B cell (primary cell): ENCODE measurements at places on chromosomes 2 and 18. TPM values are rescaled to one million over a fixed set of nuclear protein-coding genes. Genes with fewer than 3 reads are reported as not detected.

Gene ITGAV
- total RNA-seq, result 3.6 and 6.0 TPM in 2 replicates

Gene UGT1A10
- not detected in 2 replicates for total RNA-seq

Gene ALS2
- 15.8 and 16.7 TPM in 2 replicates for total RNA-seq

Gene GAD1
- total RNA-seq, result not detected in 2 replicates

Gene SNX17
- 158 and 162 TPM in 2 replicates for total RNA-seq

Gene PPIL3
- 55.5 and 57.9 TPM in 2 replicates for total RNA-seq

Gene LYPD6B
- 1.2 and 1.5 TPM in 2 replicates for total RNA-seq

Gene KIF1A
- total RNA-seq, result not detected in 2 replicates

Gene HSPD1
- total RNA-seq, result 112 and 120 TPM in 2 replicates

DNA sequence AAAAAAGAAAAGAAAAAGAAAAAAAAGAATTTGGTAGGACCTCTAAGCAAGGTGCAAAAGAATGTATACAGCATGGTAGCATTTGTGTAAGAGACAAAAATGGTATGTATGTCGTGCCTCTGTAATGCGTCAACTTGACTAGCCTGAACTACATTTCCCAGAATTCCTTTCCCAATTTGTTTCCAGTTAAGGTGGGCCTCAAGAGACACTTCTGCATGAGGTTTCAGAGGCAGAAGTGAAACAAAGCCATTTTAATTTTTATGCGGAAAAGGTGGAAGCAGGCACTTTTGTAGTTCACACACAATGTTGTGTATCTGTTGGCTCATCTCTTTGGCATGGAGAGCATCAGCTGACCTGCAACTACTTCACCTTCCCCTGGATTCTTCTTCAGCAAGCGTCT is 56.5 kb upstream of the PAPOLG start:
- DNase-seq, result peak; percentile 28

- peak; percentile 66 for DNase-seq
These were observed 1.1 kb downstream of the NPC1 start for GRCh38 chr18:23585007-23585871.

- DNase-seq, result no peak
These were observed 397.7 kb downstream of the TRIB2 start for GRCh38 chr2:13114391-13114790.

GRCh38 chr2:229888031-229888430 is 33.8 kb downstream of the TRIP12 start:
- DNase-seq, result no peak

DNA sequence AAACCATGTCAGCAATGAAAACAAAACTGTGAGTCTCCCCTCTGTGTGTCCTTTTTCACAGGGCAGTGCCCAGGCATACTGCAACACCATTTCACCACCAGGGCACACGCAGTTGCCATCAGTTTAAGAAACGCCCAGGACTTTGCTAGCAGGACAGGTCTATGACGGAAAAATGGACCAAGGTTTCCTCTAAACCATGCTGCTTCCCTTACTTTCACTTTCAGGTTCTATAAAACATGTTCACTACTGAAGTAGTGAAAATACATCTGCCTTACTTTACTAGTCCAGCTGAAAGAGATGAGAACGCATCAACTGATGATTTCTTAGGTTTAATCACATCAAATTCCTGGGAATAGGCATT is 110.5 kb downstream of the TCF4 start:
- DNase-seq, result peak; percentile 74

DNA sequence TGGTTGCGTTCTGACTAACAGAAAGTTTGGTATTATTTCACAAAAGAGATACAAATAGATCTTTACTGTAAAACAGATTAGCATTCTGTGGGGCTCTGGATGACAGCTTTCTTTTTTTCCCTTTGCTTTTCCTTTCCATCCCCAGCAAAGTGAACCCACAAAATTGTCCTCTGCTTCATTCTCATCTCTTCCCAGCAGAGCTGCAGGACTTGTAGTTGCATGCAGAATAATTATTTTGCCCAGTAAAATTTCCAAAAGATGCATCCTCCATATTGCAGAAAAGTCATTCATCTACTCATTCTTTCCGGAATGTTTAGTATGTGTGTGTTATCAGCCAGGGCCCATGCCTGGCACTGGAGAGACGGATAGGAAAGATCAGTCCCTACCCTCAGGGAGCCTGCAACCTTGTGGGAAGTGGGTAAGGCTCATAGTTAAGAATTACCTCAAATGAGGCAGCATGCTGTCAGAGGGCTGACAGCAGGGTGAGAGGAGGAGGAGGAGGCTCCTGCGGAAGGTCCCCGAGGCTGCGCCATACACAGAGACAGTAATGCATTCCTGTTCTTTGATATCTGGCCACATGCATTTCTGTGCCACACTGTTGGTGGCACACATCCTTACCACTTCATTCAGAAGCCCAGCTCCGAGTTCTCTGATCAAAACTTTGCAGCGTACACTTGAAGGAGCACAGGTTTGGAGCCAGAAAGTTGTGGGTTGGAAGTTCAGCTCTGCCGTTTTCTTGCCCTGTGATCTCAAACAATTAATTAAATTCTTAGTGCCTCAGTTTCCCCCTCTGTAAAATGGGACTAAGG is 225.4 kb downstream of the MYCN start:
- no peak for DNase-seq

DNA sequence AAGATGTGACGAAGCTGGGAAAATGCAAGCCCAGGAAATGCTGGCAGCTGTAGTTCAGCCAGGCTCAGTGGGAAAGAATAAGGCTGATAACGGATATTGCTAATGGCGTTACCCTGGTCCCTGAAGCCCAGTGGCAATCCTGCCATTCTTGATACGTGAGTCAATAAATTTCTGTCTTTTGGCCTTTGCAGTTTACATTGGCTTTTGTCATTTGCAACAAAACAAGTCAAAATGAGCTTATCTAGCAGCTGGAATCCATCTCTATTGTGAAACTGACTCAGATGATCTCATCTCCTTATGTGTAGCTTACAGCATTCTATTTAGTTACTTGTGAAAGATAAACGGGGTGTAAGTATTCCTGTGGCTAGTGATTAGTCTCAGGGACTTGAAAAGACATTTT is 43.8 kb downstream of the ARL6IP6 start:
- no peak for DNase-seq

DNA sequence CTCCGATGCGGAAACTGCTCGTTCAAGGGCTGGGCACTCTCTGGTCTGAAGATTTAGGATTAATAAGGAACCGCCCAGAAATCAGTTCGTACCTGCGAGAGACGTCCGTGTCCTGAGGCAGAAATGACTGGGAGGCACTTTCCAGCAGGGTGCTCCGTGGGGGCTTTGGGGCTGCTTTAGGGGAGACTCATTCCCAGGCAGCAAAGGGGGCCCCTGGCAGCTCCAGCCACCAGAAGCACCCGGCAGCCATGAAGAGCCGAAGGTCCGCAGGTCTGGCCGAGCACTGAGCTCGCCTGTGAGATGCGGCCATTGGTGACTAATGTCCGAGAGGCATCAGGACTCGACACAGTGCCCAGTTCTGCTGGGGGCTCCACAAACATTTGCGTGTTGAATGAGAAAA is 20.9 kb downstream of the KCNG2 start:
- DNase-seq, result no peak

DNA sequence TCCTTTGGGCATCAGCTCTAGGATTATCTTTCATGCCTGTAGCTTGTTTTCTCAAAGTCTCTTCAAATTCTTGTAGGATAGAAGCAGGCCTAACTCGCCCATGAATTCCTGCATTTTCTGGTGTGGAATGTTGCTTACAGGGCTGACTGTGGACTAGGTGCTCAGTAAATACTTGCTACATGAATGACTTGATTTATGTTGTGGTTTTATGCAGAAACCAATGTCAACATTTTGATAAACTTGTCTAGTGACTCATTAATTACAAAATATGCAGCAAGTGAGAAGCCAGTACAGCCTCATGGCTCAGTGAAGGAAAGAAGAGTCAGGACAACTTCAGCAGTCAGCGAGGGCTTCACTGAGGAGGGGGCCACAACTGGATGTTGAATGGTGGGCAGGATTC is 110.6 kb upstream of the SIX2 start:
- DNase-seq, result no peak

GRCh38 chr2:75592030-75592429 is 31.3 kb upstream of the EVA1A start:
- DNase-seq, result no peak

DNA sequence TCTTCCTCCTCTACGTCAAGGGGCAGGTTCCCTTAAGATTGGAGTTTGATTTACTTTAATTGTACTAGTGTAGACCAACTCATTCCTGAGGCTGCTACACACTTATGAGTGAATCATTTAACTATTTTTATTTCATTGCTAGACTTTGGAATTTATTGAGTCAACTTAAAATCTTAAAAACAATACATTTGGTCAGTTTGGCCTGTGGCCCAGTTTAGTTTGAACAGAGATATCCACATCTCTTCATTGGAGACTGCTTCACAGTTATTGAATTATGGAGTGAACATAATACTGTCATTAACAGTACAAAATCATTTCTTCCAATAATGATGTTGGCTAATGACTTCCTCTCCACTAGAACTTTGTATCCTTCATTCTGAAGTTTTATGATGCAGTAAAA is 34.5 kb upstream of the STPG4 start:
- DNase-seq, result no peak

DNA sequence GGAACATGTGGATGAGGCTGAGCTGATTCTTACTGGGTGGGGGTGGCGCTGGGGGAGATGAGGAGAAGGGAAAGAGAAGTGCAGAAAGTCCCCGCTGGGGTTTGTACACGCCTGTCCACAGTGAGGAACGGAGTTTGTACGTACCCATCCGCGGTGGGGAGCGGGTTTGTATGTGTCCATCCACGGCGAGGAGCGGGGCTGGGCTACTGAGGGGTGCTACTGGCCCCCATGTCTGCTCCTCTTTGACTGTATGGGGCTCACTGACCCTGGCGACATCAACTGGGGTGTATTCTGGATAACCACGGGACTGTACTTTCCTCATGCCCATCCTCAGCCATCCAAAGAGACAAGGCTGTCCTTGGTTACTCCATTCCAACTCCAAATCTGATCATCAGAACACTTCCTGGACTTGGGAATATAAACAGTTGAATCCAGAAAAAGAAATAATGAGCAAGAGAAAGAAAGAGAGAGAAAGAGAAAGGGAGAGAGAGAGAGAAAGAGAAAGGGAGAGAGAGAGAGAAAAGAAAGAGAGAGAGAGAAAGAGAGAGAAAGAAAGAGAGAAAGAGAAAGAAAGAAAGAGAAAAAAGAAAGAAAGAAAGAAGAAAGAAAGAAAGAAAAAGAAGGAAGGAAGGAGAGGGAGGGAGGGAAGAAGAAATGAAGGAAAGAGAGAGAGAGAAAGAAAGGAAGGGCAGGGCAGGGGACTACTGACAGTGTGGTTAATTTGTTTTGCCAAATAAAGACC is 21.0 kb downstream of the MAL start:
- DNase-seq, result no peak

- no peak for DNase-seq
These were observed 180.3 kb downstream of the MYO5B start for GRCh38 chr18:50014606-50015005.

DNA sequence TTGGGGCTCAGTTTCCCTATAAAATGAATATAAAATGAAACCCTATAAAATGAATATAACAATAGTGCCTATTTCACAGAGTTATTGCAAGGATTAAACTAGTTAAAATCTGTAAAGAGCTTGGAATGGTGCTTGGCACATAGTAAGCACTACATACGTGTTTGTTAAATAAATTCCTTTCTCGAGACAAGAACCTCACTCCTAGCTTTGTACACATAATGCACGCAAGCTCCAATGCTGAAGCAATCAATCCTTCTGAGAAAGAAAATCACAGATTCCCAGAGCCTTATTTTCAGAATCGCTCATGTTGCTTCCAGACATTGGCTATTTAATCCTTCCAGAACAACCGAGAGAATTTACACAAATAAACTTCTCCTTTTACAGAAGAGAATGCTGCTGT is 440.9 kb downstream of the IRS1 start:
- no peak for DNase-seq

DNA sequence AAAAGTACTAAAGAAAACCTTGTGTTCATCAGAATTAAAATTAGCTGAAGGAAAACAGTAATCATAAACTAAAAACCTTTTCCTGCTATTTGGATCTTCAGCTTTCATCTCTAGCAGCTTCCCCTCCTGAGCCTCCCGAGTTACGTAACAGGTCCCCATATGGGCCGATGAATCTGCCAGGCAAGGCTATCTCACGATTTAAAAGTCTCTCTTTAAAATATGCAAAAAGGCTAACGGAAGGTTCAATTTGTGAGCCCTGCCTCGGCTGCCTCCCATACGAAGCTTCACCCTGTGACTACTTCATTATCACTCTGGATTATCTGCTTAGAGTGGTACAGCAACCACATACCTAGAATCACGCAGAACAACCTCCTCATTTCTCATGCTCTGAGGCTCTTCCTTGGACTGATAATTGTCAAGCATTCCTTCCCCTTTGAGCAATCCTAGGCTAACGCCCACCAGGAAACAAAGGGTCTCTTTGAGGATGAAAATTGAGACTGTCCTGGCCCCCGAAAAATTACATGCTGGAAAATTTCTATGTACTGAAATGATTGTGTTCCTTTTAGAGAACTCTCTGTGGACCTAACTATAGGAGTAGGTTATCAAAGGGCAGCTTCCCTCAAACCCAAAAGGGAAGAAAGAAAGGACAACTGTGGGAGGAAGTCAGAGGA is 147.4 kb downstream of the ZEB2 start:
- DNase-seq, result no peak
